ENCODE measurements at places on chromosomes 5 and 9.

DNA sequence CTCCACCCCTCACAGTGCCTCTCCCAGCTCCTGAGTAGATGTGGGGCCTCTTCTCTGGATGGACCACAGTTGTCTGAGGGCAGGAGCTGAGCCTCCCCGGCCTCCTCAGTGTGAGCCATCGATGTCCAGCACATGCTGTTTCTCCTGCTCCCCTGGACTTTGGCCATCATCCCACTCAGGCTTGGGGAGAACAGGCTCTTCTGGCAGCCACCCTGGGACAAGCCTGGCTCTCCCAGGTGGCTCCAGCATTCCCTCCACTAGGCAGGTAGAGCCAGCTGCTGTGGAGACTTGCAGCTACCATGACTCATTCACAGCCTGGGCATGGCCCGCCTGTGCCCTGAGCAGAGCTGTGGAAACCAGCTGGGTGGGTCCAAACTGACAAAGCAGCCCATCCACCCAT lies 77.0 kb downstream of the CSNK1A1 start:
- no peak for DNase-seq

DNA sequence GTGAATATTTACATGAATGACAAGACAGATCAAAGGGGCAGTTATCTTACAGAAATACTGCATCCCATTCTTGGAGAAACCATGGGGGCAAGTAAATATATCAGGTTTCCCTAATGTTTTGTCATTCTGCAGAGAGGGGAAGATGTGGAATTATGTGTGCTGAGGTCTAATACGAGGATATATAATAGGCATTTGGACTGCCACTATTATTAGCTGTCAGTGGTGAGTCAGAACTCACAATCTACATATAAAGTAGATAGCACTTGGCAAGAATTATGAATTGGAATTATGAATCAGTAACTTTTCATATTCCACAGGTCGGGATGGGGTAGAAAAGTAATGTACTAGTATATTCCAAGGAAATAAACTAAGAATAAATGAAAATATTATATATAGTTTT lies 121.7 kb downstream of the GIN1 start:
- DNase-seq: no peak

DNA sequence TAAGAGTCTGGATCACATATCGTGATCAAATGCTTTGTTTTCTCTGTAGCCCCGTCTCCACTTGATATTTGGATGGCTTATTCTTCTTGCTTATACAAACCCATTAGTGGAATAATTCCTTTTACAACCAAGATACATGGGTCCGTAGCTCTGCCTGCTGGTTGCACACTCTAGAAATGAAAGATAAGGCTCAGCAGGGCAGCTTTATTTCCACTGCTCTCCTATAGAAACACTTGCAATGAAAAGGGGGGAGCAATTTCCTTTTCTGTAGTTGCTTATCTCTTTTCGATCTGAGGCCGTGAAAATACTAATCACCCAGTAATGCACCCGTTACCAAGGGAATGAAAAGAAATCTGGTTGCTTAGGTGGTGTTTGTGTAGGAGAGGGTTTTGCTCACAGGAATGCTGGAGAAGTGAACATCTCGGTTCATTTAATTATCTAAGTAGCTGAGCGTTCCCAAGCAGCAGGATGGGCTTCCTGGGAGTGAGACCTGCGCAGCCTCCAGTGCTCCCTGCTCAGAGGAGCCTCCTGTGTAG lies 131.7 kb downstream of the ADAMTS16 start:
- DNase-seq: no peak

DNA sequence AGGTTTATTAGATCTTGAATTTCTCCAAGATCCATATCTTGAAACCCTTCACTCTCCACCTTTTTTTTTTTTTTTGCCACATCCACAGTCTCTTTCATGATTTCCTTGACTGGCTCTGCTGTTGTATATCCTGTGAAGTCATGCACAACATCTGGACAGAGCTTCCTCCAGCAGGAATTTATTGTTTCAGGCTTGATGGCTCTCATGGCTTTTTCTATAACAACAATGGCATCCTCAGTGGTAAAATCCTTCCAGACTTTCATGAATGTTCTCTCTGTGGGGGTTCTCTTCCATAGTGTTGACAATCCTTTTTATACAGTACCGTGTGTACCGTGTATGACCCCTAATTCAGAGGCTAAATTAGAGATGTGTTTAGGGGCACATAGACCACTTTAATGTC lies 24.0 kb downstream of the RANBP17 start:
- DNase-seq: no peak

- DNase-seq: no peak
Observed at GRCh38 chr5:14235872-14236271, 92.7 kb downstream of the TRIO start.

GRCh38 chr5:77101298-77101697 lies 14.2 kb upstream of the ZBED3 start:
- no peak for DNase-seq

DNA sequence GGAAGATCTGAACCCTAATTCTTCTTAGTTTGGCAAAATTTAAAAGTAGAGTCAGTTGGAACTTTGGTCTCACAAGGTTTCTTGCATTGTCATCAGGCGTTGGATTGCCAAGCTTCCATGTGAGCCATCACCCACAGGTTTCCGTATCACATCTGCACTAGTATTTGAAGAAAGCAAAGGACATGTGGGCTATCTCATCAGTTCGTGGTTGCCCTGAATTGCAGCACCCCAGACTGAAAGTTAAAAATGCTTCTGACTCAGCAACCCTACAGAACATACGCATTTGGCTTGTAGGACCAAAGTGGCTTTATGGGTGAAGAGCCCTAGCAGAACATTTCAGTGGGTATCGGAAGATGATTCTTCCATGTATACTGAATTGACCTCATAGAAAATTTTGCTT lies 358.0 kb downstream of the ENC1 start:
- DNase-seq: no peak

Measured in NCI-H1048 (cell line).